ENCODE measurements at places on chromosomes 3 and 15.
A peak's percentile ranks its signal among the peaks of the same experiment; 100 is the strongest.

- DNase-seq, result no peak
These were observed 111.7 kb downstream of the ADCY5 start for GRCh38 chr3:123337226-123337625.

DNA sequence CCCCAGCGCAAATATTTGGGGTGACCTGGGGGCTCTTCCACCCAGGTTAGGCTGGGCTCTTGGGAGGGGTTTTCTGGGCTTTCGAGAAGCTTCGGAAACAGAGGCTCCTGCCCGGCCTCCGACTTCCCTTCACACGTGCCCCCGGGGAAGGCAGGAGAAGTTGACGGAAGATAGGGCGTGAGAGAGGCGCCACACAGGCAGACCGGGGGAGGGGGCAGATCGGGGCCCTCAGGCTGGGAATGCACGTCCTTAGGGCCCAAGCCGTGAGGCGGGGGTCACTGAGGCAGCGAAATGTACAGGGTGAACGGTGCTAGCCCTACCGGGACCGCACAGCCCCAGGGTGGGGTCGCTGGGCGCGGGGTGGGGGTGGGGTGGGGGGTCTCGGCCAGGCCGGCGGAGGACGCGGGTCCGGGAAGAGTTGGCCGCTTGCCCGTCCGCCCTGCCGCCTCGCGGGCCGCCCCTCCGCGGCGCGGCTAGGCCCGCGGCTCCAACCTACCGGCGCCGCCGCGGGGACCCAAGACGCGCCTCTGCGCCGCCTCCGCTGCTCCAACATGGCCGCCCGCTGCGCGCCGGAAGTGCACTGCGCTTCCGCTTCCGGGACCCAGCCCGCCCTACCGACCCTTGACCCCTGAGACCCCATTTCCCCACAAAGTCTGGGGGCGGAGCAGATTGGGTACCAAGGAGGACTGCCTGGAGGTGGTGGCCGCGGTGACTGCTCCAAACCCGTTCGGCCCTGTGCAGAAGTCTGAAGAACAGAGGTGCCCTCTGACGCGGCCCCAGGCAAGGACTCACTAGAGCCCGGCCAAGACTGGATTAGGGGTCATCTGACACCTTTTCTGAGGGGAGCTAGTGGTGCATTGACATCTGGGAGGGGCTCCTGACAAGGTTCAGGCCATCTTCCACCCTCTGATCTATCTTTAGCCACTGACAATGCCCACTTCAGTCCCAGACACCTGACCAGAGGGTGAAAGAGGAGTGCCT, at the start of gene CCDC71:
Gene CCDC71, minus strand, starts transcription at position 561 of the 981 bp plus-strand sequence. CDS start 2,123 bp downstream, outside the sequence.
- peak; percentile 98 for DNase-seq

- no peak for DNase-seq
These were observed 43.8 kb downstream of the AKAP13 start for GRCh38 chr15:85424154-85424553.

DNA sequence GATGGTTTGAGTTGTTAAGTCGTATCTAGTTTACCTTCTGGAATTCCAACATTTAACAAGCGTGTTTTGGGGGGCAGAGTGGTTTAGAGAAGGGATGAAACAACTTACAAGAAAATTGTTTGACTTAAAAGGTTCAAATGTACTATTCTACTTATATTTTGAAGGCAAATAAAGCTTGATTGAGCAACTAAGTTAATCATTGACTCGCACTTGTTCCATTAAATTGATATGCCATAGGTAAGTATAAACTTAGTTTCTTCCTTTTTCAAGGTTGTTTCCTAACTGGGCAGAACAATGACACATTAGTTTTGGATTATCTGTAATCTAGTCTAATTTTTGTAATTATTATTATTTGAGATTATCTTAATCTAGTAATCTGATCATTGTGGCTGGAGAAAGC, 48.3 kb upstream of the CPNE4 start:
- DNase-seq, result no peak

DNA sequence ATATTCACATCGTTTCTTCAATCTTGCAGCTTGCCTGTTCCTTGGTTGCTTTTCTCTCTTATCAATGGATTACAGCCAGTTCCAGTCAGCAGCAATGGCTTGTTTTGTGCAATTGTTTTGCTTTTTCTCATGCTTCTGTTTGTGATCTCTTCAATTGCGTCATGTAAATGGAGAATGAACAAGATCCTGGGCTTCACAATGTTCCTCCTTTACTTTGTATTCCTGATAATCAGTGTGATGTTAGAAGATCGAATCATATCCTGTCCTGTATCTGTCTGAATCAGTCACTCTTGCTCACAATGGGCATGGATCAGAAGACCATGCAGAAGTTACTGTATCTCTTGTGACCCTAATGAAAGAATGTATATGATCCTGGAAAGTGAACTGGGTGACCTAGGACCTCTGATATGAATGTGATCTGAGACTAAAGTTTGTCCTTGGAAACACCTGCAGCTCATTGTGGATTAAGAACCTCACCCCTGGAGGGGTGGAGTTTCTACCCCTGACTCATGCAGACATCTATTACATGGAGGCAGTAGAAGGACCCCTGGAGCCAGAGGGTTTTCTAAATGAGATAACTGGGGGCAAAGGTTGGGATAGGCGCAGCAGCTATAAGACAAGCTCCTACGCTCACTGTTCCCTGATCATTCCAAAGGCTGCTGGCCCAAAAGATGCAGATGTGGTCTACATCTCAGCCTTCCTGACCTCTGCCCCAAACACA, 32.2 kb downstream of the SLC24A1 start:
- no peak for DNase-seq

GRCh38 chr3:36776436-36776835, 12.1 kb upstream of the DCLK3 start:
- DNase-seq, result no peak

DNA sequence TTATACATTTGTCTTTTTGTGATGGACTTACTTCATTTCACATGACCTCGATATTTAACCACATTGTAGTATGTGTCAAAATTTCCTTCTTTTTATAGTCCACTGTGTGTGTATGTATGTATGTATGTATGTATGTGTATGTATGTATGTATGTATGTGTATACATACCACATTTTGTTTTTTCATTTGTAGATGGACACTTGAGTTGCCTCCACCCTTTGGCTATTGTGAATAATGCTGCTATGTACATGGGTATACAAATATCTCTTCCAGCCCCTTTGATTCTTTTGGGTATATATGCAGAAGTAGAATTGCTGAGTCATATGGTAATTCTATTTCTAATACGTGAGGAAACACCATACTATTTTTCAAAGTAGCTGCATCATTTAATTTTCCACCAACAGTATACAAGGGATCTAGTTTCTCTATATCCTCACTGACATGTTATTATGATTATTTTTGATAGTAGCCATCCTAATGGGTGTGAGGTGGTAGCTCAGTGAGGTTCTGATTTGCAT, 228.2 kb downstream of the OPA1 start:
- DNase-seq, result no peak

GRCh38 chr3:11568503-11569155, 75.1 kb downstream of the VGLL4 start:
- no peak for DNase-seq

DNA sequence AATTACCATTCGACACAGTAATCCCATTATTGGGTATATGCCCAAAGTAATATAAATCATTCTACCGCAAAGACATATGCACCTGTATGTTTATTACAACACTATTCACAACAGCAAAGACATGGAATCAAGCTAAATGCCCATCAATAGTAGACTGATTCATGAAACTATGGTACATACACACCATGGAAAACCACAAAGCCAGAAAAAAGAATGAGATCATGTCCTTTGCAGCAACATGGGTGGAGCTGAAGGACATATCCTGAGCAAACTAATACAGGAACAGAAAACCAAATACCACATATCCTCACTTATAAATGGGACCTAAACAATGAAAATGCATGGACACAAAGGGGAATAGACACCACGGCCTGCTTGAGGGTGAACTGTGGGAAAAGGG, 11.1 kb upstream of the MCF2L2 start:
- no peak for DNase-seq

DNA sequence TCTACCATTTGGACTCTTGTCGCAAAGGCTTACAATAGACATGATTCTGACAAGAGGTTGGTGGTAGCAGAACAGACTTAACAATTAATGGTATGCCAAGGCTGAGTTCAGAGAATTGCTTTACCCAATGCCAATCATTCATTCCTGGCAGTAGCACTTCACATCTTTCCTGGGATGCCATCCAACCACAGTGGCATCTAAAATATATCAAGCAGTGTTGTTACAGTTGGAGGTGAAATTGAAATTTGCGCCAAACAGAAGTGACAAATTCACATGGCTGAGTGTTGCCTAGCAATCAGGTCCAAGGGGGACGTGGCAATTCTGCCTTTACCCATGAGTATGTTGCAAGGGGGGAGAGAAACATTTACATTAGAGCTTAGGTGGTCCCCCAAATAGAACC, 21.0 kb upstream of the DPH6 start:
- no peak for DNase-seq

DNA sequence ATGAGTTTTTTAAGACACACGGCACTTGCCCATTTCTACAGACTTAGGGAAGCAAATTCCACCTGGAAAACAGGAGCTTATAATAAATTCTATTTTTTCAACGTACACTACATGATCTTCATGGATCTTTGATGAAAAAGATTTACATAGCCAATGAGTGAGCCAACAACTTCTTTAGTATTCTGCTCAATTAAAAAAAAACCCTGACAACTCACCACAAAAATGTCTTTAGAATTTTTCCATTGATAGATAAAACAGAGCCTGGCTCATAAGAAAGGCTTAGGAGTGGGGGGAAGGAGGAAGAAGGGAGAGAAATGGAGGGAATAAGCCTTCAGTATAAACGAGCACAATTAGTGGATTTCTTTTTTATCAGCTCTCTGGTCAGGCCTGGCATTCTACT, 126.7 kb downstream of the ATP10A start:
- DNase-seq, result no peak

- DNase-seq, result no peak
These were observed 82.5 kb downstream of the SOX2 start for GRCh38 chr3:181794011-181794790.

- DNase-seq, result peak; percentile 38
These were observed 45.3 kb downstream of the ADAMTS9 start for GRCh38 chr3:64642327-64643151.

- DNase-seq, result no peak
These were observed 249.6 kb upstream of the COL8A1 start for GRCh38 chr3:99388780-99389179.

GRCh38 chr3:53830944-53831343, 15.3 kb downstream of the CHDH start:
- no peak for DNase-seq

DNA sequence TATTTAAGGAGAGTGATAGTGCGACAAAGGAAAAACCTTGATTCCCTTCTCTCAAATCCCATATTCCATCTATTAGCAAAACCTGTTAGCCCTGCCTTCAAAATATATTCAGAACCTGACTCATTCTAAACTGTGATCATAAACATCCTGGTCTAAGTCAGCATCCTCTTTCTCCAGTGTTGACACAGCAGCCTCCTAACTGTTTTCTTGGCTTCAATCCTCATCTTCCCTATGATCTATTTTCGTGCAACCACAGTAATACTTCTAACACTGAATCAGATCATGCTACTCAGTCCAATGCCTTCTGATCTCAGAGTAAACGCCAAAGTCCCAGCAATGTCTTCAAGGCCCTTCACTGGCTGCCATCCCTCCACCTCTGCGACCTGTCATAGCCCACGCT, 785.1 kb downstream of the EDEM1 start:
- DNase-seq, result no peak

DNA sequence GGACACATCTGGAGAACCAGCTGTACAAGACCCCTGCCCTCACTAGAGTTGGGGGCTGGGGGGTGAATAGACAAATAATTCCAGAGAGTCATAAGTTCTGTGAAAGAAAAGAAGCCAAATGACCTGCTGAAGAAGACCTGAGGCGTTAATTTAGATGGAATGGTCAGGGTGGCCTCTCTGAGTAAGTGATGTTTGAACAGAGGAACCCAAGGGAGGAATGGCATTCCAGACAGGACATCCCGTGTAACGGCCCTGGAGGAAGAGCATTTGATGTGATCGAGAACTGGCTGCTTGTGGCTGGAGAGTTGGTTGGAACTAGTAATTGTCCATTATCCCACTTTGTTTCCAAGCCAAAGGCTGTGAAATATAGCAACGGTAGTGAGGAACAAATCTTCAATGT, 1.7 kb downstream of the NR2C2 start:
- DNase-seq, result no peak

- DNase-seq, result peak; percentile 46
These were observed 42.8 kb downstream of the NR2C2 start for GRCh38 chr3:14989943-14990779.

DNA sequence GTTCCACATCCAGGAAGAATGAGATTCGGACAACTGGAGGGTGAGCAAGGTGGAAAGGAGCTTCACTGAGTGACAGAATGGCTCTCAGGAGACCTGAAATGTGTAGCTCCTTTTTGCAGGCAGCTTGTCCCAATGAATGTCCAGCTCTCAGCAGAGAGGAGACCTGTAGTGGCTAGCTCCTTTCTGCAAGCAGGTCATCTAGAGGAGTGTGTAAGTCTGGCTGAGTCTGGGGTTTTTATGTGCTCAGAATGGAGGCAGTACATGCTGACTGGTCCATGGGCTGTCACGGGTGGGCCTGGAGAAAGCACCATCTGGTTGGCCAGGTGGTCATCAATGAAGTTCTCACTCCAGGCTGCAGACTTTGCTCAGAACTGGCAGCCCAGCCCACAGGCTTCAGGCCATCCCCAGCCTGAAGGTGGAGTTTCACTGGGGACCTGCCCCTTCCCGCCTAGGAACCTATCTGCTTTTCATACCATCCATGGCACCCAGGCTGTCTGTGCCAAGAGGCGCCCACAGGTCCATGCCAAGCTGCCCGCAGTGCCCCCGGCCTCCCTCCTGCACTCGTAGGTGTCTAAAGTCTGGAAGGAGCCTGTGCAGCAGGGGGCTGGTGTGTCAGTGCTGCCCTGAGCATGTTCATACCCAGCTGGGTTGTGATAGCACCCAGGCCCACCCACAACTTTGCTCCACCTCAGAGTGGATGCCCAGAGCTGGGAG, 276.6 kb downstream of the UBE2E2 start:
- DNase-seq, result no peak

- no peak for DNase-seq
These were observed 15.4 kb downstream of the CCDC54 start for GRCh38 chr3:107392549-107393165.

DNA sequence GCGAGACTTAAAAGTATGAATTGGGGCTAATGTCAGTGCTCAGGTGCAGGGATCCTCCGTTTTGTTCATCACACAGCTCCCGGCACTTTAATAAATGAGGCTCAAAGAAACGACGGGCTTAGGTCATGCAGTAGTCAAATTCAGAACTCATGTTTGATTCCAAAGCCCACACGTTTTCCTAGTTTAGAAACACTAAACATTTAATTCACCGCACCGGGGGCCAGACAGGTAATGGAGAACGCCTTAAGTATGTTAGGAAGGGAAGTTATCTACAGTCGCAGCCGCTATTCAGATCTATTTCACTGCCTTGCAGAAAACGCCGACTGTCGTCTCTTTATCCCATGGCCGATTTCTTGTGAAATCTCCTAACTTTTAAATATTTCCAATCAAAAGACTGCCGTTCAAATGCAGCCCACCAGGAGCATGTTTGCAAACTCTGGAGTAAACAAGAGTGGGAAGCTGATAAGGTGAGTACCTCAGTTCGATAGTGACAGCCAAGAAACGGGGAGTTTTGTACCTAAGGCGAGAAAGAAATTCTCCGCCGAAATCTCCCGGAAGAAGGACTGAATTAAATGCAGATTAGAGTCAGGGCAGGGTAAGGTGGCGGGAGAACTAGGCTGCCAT, 569 bp downstream of the HIGD2B start:
- no peak for DNase-seq

Measured in iPS-NIHi11 (cell line).